ENCODE measurements at places on chromosomes 2 and 18.

DNA sequence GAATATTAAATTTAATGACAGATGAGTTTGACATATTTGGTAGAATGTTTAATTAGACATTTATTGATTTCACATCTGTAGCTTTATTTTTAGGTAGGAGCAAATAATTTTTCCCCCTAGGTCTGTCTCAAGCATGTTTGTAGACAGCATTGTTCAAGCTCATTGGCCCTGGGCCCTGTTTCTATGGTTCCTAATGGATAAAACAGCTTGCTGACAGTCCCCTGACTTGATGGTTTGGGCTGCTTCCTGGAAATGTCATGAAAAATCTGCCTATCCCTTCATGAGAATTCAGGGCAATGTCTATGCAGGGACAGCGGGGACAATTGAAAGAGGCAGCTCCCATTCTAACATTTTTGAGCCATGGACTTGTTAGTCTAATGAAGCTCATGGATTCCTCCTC, 14.6 kb upstream of the MEP1B start:
- no peak for DNase-seq

DNA sequence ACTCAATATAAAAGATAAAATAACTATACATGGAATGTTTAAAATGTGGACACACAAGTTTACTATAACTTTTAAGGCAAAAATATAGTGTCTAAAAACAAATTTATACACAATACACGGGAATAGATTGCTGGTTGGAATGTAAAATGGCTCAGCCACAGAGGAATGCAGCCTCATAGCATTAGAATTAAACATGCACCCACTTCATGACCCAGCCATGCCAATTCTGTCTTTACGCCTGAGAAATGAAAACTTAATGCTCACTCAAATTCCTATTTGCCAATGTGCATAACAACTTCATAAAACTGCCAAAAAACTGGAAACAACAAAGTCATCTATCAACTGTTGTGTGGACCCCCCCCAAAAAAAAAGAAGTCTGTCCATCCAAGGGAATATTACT, 1006.6 kb upstream of the POU3F3 start:
- DNase-seq = no peak

GRCh38 chr2:107582487-107582886, 244.2 kb upstream of the RGPD4 start:
- no peak for DNase-seq

GRCh38 chr18:73805991-73806390, 341.6 kb downstream of the FBXO15 start:
- no peak for DNase-seq

Measured in hypothalamus (tissue), 51 donors.